ENCODE measurements at places on chromosomes 4 and X.

GRCh38 chr4:151717909-151718628 lies 42.7 kb downstream of the GATB start:
- no peak for DNase-seq

- no peak for DNase-seq
These were observed 407.9 kb downstream of the HNRNPD start for GRCh38 chr4:81965911-81966310.

DNA sequence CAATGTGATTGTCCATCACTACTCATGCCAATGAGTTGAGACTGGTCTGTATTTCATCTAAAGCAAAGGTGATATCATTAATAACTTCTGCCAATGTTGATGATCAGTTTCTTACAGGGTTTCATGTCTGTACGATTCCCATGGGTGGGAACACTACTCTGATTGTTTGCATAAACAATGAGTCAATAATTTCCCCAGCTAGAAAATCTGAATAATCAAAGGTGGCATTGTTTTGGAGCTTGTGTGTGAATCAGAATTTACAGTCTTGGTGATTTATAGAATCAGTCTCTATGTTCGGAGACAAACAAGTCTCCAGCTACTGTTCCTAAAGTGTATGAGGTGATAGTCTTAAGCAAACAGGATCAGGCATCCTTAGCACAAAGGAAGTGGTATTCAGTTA lies 35.5 kb upstream of the PARM1 start:
- DNase-seq = no peak

- DNase-seq = no peak
These were observed 117.0 kb downstream of the SPOCK3 start for GRCh38 chr4:167117273-167117672.

- DNase-seq = peak; percentile 84
These were observed 101.9 kb downstream of the PCDH7 start for GRCh38 chr4:30821859-30822612.

DNA sequence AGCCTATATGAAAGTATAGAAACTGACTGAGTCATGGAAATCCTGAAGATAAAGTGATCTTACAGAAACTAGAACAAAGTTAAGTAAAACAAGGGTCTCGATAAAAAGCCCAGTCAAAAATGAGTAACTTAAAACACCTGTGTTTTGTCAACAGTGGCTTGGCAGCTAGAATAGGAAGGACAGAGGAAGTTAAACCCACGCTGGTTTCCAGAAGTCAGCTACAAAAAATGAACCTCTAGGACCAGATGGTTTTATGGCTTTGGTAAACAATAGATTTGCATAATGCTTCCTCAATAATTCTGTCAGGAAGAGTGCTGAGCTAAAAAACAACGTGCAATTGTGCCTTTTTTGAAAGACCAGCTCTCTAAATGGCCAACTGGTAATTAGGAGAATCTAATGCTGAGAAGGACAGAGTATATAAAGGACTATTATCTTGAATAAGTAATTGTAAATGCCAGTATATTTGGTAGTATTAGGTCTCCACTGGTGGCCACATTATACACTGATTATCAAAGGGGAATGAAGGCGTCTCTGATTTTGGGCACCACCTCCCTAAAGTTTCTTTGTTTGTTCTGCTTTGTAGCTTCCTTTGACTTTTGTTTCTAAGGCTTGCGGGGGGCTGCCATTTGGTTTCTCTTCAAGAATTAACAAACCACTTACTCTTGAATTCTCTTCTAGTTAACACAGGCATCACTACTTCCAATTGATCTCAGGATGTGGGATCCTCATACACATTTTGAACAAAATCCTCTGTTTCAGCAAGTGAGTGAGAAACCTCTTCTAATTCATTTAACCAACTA lies 72.2 kb upstream of the PPP3CA start:
- DNase-seq = peak; percentile 12

DNA sequence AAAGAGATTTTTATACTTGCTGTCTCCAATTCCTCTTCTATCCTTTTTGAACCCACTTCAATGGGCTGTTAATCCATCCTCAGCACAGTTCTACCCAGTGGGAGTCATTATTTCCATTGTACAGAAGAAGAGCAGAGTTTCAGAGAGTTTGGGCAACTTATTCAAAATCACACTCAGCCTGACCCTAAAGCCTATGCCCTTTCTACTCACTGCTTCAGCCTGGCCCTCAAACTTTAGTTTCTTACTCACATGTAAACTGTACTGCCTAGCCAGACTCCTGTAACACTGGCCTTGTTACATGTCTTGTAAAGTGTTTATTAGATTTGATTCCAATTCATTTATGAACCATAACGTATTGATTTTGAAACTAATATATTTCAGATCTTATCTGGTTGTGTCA lies 25.1 kb upstream of the USO1 start:
- no peak for DNase-seq

DNA sequence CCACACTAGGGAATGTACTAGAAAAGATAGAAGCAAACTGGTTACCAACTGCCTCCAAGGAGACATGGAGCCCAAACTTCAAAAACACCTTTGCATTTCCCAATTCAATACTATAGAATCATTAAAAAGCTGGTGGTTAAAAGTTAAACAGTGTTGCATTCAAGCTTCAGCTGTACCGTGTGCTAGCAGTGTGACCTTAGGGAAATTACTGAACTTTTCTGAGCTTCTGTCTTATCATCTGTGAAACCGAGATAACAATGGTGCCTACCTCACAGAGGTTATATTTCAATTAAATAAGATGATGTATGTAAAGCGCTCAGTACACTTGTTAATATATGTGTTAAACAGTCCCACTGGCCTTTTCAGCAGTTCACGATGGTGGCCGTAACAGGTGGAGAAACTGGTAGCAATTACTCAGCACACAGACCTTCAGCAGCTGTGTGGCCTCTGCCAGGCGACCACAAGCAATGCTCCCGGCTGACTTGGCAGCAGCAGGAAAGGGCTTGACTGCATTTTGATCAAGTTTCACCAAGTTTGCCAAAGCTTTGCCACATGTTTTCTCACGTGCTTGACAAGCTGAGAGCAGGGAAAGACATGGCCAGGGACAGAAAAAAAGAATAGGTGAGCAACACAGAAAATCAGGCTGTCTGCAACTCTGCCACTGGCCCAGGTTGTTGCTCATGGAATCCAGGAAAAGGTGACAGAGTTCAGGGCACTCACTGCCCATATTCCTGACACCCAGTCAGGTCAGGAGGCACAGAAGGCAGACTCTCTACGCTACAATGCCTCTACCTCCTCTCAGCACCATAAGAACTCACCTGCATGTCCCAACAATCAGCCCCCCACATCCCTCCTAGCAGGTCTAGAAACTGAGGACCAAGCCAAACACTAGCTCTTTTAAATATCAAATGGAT lies 72.1 kb downstream of the PARM1 start:
- peak; percentile 60 for DNase-seq

DNA sequence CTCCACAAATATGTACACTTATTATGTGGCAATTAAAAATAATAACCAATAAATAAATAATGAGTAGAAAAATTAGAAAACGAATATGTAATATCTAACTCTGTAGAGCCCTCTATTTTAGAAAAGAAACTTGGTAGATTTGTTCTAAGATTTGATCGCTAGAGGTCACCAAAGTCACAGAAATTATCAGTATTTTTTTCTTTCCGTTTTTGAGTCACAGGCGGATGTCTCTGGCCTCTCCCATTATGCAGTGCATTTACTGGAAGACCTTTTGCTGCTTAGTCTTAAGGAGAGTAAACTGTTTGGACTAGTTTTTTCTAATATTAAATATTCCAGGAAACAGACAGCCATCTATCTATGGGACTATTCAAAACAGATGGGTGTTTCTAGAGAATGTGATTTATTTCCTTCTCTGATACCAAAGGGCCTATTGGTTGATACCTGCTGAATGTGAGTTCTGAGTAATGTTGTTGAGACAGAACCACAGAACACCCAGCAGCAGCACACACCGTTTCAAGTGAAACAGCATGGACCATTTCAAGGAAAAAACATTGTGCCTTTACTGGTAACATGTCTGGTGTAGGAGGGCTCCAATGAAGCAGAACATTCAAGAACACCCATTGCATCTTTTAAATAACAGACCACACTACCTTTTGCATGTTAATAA lies 34.0 kb upstream of the GYPA start:
- DNase-seq = peak; percentile 61

DNA sequence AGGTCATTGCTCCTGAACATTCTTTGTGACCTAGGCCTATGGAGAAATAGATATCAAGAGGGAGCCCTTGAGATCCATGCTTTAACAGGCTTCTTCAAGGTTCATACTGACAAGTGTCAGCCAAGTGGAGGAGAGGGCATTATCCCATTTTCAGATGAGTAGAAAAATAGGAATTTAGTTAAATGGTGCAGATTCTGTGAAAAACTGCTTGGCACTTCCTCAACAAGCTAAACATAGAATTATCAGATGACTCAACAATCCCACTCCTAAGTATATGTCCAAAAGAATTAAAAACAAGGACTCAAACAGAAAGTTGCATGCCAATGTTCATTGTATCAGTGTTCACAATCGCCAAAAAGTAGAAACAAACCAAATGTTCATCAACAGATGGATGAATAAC lies 43.8 kb upstream of the KCNIP4 start:
- peak; percentile 30 for DNase-seq

GRCh38 chr4:147707892-147708672 lies 23.8 kb upstream of the ARHGAP10 start:
- peak; percentile 51 for DNase-seq

- peak; percentile 40 for DNase-seq
These were observed 49.8 kb upstream of the HSD17B10 start for GRCh38 chrX:53483838-53484405.

DNA sequence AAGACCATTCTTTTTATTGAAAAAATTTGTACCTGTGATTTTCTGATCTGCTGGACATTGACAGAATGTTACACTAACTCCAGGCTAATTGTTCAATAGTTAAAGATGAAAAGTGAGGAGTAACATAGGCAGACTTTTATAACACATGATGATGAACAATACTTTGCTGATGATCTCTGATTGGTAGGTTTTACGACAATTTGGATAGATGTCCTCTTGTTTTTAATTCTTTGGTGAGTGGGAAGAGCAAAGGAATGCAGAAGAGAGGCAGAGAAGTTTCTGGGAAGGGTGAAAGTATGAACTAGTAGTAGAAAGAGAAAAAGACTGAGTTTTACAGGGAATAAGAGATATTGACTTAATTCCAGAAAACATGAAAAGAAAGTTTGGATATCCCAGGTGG lies 267.3 kb upstream of the HAND2 start:
- DNase-seq = no peak

Data from LHCN-M2 (cell line).